ENCODE measurements at places on chromosomes 6 and 20.

- DNase-seq = no peak
Observed at GRCh38 chr20:35674921-35675320, 10.2 kb upstream of the CPNE1 start.

DNA sequence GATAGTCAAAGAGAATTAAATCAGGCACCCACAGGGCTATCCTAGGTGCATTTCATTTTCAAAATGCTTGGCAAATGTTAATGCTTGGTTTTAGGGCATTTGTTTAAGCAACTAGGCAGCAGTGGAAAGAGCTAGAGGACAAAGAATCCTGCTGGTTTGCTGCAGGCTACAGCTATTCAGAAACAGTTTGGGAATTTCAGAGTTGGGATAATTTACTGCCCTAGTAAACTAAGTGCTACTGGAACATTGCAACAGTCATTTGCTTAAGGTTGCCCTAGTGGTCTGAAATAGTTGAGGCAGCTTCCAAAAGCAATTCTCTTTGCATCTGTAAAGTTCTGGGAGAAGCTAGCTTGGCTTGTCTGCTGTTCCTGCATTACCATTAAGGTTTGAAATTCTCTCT lies 312.7 kb downstream of the LAMA2 start:
- DNase-seq = no peak

GRCh38 chr6:44696099-44696498 lies 308.6 kb downstream of the CDC5L start:
- DNase-seq = no peak

- DNase-seq = no peak
Observed at GRCh38 chr6:169962604-169963469, 211.4 kb downstream of the ERMARD start.

DNA sequence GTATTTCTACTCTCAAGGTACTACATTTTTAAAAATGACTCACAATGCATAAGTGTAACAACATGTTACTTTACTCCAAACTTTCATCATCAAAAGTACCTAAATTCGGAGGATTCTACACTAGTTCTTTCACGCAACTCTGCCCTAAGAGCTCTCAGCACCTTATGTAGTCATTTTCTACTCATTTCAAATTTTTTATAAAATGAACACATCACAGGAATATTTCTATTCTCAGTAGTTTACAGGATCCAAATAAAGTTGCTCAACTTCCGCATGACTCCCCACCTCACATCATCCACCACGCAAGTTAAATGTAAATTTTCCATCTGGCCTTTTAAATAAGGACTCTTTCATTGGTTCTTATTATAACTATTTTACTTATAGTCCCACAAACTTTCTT lies 344.9 kb upstream of the MANEA start:
- no peak for DNase-seq

DNA sequence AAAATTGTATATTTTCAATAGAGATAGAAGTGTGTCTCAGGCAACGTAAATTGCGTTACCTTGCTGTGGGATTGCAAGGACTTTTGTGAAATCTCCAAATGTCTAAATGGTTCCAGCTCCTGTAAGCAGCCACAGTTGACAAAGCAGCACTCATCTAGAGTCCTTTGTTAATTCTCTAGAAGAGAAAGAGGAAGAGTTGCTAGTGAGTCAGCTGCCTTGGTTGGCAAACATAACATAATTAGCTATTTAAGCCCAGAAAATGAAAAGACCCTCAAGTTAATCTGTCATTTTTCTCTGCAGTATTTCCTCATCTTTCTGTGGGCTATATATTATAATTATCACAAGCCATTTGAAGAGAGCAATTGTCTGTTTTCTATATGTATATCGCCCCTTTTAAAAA lies 66.4 kb upstream of the FABP7 start:
- no peak for DNase-seq

GRCh38 chr6:48061265-48061990 lies 49.6 kb downstream of the PTCHD4 start:
- DNase-seq = no peak

DNA sequence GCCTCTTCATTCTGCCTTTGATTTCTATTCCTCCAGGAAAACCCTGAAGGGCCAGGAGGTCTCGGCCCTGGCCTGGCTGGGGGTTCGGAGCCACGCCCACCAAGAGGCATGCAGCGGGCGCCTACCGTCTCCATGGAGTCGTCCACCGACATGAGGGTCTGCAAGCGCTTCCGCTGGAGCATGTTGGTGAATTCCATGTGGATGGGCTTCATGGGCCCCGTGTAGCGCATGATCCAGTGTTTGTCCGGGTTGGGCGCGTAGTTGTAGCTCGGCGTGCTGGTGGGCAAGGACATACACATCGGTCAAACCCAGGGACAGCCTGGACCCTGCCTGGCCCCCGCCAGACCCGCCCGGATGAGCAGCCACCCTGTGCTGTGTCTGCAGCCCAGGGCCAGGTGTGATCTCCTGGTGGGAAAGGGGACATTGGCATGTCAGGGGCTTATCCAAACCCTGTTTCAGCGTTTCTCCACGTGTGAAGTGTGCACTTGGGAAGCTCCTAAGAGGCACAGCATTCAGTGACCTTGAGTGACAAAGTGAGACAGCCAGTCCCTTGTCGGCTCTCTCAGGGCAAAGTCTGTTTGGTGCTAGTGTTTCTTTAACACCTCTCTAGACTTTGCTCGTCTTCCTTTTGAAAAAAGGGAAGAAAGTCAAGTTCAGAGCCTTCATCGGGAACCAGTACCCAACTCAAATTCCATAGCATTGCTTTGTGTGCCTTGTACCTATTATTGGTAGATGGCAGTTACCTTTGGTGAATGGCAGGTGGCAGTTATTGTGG lies 100.8 kb downstream of the SULF2 start:
- DNase-seq = no peak

DNA sequence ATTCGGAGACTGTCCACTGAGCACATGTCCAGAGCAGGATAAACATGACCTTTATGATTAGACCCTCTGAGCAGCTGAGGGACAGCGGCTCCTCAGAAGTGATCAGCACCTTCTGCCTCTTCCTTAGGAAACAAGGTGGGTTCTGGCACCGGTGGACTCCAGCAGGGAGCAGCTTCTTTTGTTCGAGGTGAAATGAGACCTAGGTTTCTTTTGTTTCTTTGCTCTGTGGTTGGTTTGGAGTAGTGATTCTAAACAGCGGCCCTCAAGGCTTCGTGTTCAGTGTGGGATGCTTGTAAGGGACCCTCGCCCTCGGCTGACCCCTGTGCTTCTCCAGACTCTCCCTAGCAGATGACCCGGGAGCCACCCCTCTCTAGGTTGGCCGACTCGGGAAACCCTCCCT lies 14.6 kb upstream of the FRMD1 start:
- no peak for DNase-seq

DNA sequence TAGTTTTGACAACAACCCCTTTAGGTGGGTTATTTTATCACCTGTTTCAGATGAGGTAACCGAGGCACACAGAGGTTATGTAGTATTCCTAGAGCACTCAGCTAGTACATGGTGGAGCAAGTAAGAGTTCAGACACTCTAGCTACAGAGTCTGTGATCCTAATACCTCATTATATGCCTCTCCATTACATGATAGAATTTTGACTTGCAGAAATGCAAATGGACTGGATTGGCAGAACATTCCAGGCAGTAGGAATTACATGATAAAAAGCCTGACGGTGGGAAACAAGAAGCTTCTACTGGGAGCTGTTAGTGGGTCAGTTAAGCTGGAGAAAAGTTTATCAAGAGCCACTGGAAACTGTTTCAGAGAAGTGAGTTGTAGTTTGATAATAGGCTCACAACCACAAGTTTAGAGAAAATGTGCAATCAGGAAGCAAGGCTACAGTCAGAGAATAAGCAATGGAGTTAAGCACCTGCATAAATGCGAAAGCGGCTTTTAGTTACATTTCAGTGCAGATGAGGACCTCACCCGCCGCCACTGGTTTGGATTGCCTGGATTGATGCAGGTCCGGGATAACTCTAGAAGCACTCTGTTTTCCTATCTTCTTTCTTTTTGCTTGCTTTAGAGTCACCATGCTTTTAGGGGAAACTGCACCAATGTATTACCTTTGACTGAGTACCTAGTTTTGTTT lies 34.7 kb upstream of the MYLK2 start:
- DNase-seq = no peak

GRCh38 chr6:121759370-121759769 lies 323.9 kb downstream of the GJA1 start:
- peak; percentile 24 for DNase-seq

DNA sequence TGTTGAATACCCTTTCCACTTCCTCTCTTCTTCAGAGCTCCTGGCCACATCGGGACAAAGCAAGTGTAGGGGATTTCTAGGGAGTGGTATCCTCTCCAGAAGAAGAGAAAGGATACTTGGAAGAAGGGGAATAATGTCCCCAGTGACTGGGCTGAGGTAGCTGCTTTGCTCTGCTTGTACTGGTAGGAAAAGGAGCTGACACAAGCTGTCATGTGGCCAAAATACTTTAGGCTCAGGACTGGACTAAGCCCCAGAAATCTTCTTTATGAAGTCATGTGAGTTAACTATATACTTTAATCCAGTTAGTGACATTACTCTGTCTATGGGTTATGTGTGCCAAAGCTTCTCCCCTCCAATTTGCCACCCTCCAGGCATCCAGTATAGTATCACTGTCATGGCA lies 40.5 kb downstream of the AKIRIN2 start:
- DNase-seq = no peak

GRCh38 chr20:19435821-19436220 lies 223.4 kb downstream of the SLC24A3 start:
- DNase-seq = no peak

DNA sequence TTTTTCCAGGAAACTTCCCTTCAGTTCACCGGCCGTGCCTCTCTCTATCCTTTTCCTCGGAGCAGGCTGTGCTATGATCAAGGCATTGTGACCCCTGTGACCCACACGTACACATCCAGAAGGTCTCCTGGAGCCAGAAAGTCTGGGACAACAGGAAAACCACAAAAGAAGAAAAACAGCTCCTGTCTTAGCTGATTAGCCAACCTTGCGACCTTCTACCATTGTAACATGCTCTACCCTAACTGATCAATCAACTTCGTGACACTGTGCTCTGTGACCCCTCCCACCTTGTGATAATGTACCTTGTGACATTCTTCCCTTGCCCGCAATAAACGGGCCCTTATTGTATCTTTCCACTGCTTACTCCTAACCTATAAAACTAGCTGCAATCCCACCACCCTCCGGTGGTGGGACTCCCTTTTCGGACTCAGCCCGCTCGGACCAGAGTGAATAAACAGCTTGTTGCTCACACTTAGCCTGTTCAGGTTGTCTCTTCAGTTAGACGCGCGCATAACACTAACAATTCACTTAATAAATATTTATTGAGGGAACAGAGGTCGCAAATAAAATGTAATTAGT lies 24.2 kb downstream of the ZNF311 start:
- DNase-seq = peak; percentile 51

GRCh38 chr6:89555806-89556205 lies 82.7 kb downstream of the LYRM2 start:
- DNase-seq = no peak
